ENCODE measurements at places on chromosomes 4 and X.

DNA sequence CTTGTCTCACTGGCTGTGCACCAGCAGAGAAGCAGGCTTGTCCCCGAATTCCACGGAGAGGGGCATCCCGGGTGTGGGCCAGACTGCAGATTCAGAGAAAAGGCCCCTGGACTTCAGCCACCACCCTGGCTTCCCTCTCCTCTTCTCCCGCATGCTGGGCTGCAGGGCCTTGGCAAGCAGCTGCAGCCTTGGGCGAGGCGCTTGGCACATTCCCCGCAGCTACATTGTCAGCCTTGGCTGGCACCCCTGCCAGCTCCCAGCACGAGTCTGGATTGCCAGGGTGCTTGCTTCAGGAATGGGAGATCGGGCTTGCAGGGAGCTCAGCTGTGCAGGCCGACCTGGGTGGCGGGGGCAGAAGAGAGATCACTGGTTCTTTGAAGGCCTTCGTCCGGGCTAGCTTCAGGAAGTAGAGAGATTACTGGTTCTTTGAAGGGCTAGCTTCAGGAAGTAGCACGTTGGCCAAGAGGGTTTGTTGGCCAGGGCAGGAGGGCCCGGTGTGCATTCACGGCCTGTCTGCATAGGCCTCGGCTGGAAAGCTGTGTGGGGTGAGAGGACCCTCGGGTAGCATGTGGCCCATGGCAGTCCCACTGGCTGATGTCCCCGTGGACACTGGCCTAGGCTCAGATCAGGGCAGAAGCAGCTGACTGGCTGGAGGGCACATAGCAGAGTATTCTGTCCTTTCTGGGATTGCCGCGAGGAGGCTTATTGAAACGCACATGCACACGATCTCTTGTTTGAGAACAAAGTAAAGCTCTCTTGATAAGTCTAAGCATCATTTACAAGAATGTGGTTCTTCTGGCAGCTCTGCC lies 2.7 kb downstream of the ABCD1 start:
- peak overlapping the region; percentile 63 for H3K4me3 ChIP-seq
- H3K27ac ChIP-seq: peak overlapping the region; percentile 78
- DNase-seq: no peak
- peaks cover 44% of the 10 kb centered on the region for H3K4me1 ChIP-seq

DNA sequence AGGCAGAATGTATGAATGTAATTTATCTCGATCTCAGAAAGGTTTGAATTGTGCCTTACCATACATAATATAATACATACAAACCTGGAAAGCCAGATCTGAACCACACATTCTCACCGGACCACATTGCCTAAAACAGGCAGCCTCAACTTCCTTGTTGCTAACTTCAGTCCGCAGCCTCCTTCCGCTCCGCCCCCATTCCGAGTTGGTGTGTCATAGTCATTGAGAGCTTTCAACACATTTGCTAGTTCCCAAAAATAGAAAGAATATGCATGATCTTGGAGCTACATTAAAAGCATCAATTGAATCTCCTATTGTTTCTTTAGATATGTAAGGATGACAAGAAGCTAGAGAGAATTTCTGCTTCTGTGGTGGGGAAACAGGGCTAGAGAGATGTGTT lies 127.2 kb downstream of the ARHGEF9 start:
- H3K4me1 ChIP-seq: no peaks in the 10 kb centered on the region
- no peak overlapping the region for H3K4me3 ChIP-seq
- H3K27me3 ChIP-seq: no peaks in the 10 kb centered on the region

DNA sequence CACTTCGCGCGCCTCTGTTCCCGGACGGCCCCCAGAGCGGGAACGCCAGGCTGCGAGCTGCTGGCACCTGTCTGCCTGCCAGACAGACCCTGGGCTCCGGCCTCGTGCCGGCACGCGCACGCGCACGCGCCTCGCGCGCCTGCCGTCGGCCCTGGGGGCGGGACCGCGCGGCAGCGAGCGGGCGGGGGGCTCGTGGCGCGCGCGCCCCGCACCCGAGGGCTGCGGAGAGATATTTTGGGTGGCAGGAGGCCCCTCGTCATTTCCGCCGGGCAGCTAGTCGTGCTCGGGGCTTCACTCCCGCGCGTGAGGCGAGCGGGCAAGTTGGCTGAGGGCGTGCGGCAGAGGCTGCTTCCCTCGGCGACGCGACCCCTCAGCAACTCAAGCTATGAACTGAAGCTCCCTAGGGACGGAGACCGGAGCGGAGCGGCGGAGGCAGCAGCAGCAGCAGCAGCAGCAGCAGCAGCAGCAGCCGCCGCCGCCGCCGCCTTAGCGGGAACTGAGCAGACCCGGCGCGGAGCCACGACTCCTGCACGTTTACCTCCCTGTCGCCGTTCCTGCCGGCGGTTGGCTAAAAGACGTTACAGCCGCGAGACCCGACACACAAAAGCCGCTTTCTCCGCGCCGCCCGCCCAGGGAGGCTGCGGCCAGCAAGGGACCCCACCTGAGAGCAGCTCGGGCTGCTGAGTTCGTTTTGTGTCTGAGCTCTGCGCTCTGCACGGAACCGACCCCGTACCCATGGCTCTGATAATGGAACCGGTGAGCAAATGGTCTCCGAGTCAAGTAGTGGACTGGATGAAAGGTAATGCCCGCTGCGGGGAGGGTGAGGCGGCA lies at the start of gene CNKSR2:
Gene CNKSR2 (plus strand): TSS at position 256 of the 831 bp plus-strand sequence. CDS start 480 bp downstream, at position 736.
- no peak for DNase-seq
- peak within 1 kb of the TSS; percentile 47 for H3K4me3 ChIP-seq
- no peaks in the 10 kb centered on the region for H3K27me3 ChIP-seq
- H3K4me1 ChIP-seq: no peaks in the 10 kb centered on the region

- DNase-seq: no peak
Measured at GRCh38 chr4:24209131-24209530, 319.3 kb upstream of the PPARGC1A start.

DNA sequence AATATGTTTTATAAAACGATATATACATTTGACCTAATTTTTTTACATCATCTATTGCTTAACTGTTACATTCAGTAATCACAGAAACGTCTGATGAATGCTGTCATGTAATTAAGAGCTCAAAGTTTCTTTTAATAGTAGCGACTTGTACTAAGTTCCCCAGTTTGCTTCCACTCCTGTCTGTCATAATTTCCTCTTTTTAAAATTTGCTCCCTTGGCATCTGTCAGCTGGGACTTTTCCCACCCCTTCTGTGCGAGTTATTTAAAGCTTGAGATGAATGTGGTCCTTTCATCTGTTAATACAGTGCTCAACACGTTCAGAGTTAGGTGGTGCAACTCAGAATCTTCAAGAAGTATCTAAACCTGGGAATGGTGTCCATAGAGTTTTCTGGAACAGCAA lies 1.2 kb downstream of the RAP1GDS1 start:
- H3K27ac ChIP-seq: peak overlapping the region; percentile 79
- no peak for DNase-seq
- peak overlapping the region; percentile 73 for H3K4me3 ChIP-seq

GRCh38 chr4:139902321-139903320 lies 237.0 kb downstream of the MGST2 start:
- no peaks in the 10 kb centered on the region for H3K27me3 ChIP-seq
- no peaks in the 10 kb centered on the region for H3K36me3 ChIP-seq
- peak overlapping the region; percentile 79 for H3K27ac ChIP-seq
- H3K4me3 ChIP-seq: peak overlapping the region; percentile 34
- peaks cover 15% of the 10 kb centered on the region for H3K4me1 ChIP-seq

DNA sequence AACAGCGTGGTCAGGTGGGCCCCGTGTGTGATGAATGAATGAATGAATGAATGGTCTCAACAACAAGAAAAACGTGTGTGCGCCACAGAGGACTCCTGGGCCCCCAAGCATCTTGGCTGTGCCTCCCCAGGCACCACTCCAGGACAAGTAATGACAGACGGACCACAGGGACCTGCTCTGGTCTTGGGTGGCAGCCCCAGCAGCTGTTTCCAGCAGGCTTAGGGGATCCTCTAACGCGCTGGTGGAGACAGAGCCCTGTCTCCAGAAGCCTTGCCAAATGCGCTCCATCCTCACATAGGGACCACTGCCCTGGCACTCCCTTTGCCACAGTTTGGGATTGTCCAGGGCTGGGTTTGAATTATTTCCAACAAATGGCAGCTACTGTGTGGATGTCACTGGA lies 39.1 kb downstream of the PSAPL1 start:
- no peaks in the 10 kb centered on the region for H3K4me1 ChIP-seq
- no peaks in the 10 kb centered on the region for H3K27me3 ChIP-seq
- H3K4me3 ChIP-seq: no peak overlapping the region
- H3K27ac ChIP-seq: no peak overlapping the region
- DNase-seq: peak; percentile 54
